ENCODE measurements at places on chromosomes 12 and 14.

DNA sequence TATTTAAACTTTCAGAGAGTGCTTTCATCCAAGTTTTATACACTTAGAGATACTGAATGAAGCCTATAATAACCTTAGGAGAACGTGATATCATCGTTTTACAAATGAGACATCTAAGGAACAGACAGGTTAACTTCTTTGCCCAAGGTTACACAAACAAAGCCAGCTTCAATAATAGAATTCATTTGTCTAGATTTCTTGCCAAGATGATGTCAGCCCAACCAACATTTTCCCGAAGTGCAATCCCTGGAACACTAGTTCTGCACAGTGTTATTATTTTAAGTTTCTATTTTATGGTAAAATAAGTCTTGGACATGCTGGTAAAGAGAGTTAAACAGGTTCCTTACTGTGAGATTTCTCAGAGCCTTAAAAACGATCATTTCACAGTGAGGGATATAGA, 174.6 kb downstream of the SLC25A21 start:
- no peak for DNase-seq

GRCh38 chr12:103824845-103825244, 16.2 kb downstream of the NT5DC3 start:
- no peak for DNase-seq

DNA sequence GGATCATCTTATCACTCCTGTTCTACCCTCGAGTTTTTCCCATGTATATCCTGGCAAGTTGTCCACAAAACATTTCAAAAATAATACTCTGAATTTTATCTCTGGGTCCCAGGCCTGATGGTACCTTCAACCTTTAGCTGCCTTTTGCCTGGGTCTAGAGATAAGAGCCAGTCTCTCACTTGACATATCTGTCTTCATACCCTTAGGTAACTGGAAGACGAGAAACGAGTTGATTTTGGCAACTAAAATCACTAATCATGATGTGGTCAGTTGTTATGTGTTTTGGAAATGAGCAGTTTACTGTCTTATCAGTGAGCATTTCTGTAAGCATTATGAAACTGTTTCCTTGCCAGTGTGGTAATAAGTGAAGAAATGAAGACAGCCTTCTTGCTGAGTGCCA, 6.3 kb downstream of the RNF10 start:
- DNase-seq, result no peak

- no peak for DNase-seq
These were observed 133.6 kb upstream of the DNM1L start for GRCh38 chr12:32545413-32545980.

GRCh38 chr12:57736741-57737466, 1.6 kb downstream of the AGAP2 start:
- no peak for DNase-seq

GRCh38 chr12:92049403-92049802, 96.2 kb downstream of the BTG1 start:
- DNase-seq, result no peak

DNA sequence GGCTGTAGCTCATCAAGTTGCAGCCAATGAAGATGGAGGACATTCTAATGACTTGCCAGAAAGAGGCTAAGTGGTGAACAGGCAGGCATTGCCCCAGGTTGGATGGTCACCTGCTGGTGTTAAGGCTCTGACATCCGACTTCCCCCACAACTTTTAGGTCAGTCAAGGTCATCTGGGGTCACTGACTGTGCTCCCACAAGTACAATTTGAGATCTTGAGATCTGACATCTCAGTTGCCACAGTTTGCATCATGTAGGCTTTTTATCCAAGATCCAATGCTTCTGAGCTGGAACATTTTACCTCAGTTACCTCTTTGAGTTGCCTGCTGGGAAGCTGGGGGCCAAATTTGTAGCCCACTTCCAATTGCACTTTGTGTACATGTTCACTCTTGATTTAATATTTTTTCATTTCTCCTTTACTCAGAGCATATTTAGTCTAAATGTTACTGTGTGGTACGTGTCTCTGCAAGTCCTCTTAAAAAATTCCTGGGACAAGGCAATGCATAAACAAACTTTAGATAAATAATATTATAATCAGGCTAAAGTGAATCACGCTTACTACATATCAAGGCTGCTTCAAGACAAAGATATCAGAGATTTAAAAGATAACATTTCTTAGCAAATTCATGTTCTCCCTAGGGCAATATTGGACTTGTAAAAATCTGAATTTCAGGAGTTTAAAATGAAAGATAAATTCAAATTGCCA, 61.4 kb downstream of the SEL1L start:
- DNase-seq, result no peak

- no peak for DNase-seq
These were observed 28.3 kb downstream of the VCPKMT start for GRCh38 chr14:50088117-50088515.

GRCh38 chr14:102943979-102944378, 21.5 kb downstream of the AMN start:
- DNase-seq, result no peak

- no peak for DNase-seq
These were observed 71.9 kb downstream of the FERMT2 start for GRCh38 chr14:52878946-52879345.

- no peak for DNase-seq
These were observed 75.1 kb downstream of the NOC4L start for GRCh38 chr12:132219323-132219722.

DNA sequence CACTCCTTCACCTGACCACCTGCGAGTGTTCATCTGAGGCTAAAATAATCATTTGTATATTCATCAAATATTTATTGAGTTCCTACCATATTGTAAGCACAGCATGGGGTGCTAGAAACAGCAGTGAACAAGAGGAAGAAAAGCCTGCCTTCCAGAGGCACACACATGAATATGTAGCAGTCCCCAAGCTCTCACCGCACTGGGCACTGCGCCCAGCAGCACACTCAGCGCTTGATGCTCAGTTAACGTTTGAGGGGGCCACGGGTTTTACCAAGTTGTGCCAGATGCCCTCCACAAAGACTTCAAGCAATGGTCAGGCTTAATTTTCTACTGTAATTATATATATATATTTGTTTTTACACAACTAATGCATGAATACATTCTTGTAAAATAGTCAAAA, 52.0 kb downstream of the HELB start:
- DNase-seq, result no peak

DNA sequence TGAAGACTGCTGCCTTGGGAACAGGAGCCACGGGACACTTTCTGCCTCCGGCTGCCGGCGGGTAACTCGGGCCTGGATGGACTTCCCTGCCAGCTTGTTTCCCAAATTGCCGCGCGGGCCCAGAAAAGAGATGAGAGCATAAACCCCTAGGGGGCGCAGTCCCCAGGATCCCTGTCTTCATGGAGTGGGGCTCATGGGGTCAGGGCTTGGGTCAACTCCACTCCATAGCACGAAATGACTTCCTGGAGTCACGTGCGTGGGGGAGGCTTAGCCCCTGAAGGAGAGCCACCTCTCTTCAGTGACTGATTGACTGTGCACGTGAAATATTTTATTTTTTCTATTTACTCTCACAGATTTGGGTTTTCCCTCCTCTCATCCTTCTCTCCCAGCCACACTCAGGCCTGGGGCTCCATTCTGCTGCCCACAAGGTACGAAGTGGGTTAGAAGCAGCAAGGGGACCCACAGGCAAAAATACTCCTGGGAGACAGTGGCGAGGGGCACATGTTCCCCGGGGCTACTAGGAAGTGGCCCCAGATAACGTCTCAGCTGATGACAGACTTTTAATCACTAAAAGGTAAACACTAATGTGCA, 10.0 kb downstream of the PGF start:
- DNase-seq, result no peak

DNA sequence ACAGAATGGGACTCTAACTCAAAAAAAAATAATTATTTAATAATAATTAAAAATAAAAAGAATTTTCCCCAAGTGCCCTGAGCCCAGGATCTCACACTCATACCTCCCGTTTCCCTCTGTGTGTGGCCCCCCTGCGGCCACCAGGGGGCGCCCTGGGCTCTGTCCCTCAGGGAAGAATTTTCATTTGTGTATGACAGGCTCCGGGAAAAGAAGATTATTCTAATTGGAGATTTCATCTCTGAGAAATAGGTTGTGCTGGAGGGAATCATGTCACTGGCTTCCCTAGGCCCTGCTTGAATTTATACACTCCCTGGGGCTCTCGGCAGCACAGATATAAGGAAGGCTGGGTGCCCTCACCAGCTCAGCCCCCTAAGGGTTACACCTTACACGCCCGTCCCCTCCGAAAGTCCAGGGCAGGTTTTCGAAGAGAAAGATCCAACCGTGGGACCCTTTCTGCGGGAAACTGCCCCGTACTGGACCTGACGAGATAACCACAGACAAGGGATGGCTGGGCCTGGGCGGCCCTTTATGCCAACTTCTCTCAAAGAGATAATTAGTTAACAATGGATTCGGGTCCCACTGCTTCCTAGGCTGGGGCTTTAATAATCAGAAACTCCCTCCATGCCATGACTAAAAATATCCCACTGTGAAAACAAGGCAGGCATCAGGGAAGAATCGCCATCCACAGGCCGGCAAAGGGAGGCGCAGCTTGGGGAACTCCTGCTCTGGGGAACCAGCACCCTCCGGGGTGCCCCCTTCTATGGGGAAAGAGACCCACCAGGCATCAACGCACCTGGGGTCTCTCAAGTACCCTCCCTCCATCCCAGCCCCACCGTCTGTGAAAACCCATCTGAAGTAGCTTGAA, 80.7 kb downstream of the KDM2B start:
- peak; percentile 78 for DNase-seq

GRCh38 chr14:55536204-55536708, 43.8 kb upstream of the KTN1 start:
- no peak for DNase-seq

DNA sequence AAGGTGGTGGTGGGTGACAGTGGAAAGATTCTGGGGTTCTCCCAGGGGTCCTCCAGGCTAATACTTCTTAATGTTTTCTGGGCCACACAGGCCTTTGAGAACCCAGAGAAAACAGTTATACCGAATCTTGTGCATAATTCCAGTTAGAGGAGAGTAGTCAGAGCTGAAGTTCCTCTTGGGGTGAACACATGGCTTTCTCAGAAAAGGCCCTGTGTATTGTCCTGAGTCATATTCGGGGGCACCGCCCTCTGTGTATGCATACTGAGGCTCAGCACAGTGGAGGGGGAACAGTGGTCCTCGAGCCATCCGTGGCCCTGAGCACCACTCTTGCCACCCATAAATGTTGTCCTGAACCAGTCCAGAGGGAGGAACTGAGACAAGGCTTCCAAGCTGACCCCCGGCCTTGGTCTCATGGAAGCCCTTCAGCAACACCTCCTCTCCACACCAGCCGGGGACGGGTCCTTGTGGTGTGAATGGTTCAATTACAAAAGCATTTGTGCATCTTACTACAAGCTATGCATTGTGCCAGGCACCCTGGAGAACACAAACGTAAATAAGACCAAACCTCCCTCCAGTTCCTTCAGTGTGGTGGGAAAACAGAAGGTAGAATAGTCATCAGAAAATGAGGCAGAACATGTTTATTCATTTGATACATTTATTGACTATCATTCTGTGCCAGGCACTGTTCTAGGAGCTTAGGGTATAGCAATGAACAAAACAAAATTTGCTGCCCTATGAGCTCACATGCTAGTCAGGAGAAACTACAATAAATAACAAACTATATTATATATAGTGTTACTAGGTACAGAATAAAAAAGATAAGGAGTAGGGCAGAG, 9.9 kb downstream of the DHRS2 start:
- DNase-seq, result no peak

- peak; percentile 15 for DNase-seq
These were observed 89.0 kb downstream of the AKAP6 start for GRCh38 chr14:32417956-32418552.

- DNase-seq, result no peak
These were observed 264.7 kb downstream of the EGLN3 start for GRCh38 chr14:33686218-33686617.

- no peak for DNase-seq
These were observed 241.3 kb upstream of the TMEM132C start for GRCh38 chr12:128025589-128026245.

Data from tibial nerve (tissue), 4 donors.